Naive thymus-derived CD4-positive, alpha-beta T cell (primary cell): ENCODE measurements at places on chromosomes 2 and 18. TPM values are rescaled to one million over a fixed set of nuclear protein-coding genes. Genes with fewer than 3 reads are reported as not detected.

The RASGRP3 gene
- total RNA-seq: 14.2 TPM

The CDH20 gene
- total RNA-seq: not detected in 2 replicates

The ASXL2 gene
- total RNA-seq: 42.1 and 48.5 TPM in 2 replicates

The LRRC30 gene
- total RNA-seq: not detected

The GPR45 gene
- total RNA-seq: not detected

The NABP1 gene
- 24.5 TPM for total RNA-seq

The TTR gene
- total RNA-seq: not detected

The ZFAND2B gene
- 71.3 TPM for total RNA-seq

The RBM44 gene
- 0.60 TPM for total RNA-seq
